CD4-positive, alpha-beta T cell treated with Interleukin-1 beta for 1 hour (primary cell): ENCODE measurements at places on chromosomes 12 and 14.

DNA sequence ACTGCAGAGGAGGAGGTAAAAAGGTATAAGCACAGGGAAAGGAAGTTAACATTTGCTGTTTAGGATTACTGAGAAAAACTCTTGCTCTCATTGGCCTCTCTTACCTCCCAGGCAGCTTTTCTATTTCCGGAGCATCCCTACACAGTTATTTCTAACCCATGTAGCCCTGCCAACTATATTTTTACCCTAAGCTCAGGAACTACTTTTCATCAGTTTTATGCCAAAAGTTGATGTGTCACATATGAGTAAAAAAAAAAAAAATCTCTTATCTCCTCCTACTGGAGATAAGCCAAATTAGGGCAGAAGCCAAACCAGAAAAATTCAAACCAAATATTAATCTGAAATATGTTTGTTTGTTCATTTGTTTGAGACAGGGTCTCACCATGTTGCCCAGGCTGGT, 34.4 kb upstream of the PSMA6 start:
- DNase-seq, result no peak

- no peak for DNase-seq
Measured at GRCh38 chr12:103524238-103524875, 28.6 kb upstream of the C12orf42 start.

DNA sequence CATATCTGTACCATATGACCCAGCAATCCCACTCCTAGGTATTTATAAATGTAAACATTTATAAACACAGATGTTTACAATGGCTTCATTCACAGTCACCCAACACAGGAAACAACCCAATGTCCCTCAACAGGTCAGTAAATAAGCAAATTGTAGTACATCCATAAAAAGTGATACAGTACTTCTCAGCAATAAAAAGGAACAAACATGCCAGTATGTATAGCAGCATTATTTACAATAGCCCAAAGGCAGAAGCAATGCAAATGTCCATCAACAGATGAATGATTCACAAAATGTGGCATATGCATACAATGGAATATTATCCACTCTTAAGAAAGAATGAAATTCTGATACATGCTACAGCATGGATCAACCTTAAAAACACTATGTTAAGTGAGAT, 27.6 kb upstream of the MAP3K9 start:
- no peak for DNase-seq

DNA sequence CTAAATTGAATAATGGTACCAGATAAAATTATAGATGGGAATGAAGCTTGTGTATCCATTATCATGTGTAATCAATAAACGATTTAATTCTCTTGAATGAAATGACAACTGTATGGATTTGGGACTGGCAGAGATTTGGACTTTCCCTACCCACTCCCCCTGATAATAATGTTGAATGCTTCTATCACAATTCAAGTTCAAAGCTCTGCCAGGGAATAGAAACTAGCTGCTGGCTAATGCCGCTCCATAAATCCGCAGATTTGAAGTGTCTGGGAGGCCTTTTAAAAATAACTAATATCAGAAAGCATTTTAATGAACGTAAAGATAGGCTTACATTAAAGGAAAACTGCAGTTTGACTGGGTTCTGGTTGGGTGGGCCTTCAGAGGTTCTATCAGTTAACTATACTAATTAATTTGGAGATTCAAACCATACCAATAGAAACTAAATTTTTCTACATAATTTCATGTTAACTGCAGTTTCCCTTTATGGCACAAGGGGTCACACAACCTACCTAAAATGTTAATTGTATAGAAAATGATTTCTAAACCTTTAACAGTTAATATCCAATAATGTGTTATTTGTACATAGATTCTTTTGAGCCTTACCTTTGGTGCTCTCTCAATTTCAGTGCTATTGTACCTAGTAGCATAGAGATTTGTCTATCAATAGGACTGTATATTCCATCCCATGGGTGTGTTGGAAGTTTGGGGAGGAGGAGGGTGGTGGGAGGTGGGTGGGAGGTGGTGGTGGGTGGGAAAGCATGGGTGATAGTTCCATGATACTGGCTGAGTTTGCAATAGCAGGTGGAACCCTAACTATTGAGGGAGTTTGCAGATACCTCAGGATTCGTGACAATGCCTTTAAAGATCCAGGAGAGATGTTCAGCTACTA, 4.9 kb downstream of the HNRNPA1 start:
- DNase-seq, result no peak

GRCh38 chr14:38616959-38617358, 361.1 kb upstream of the CLEC14A start:
- no peak for DNase-seq

GRCh38 chr14:35384455-35385041, 20.0 kb downstream of the NFKBIA start:
- no peak for DNase-seq

DNA sequence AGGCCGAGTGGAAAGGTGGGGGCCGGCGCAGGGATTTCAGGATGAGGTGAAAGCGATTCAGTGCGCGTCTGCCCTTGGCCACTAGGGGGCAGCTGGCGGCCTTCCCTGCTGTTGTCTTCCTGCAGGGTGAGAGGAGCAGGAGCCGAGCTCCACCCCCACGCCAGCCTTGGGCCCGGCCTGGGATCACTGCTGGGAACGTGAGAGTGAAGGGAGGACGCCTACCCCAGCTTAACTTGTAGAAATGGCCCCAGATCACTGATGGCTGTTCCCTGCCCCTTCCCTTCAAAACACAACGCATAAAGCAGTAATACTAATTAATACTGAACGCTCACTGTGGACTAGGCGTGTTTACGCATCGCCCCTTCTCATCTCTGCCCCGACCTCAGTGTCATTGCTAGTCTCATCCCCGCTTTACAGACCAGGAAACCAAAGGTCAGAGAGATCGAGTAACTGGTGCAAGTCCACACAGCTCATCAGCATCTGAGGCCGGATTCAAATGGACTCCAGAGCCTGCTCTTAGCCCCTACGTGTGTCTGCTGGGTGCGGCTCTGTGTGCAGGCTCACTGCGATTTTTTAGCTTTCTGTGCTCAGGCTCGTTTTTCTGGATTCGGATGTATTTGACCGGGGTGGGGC, 24.3 kb downstream of the MVK start:
- DNase-seq, result peak; percentile 50

GRCh38 chr12:92621312-92621711, 81.5 kb upstream of the PLEKHG7 start:
- DNase-seq, result no peak

DNA sequence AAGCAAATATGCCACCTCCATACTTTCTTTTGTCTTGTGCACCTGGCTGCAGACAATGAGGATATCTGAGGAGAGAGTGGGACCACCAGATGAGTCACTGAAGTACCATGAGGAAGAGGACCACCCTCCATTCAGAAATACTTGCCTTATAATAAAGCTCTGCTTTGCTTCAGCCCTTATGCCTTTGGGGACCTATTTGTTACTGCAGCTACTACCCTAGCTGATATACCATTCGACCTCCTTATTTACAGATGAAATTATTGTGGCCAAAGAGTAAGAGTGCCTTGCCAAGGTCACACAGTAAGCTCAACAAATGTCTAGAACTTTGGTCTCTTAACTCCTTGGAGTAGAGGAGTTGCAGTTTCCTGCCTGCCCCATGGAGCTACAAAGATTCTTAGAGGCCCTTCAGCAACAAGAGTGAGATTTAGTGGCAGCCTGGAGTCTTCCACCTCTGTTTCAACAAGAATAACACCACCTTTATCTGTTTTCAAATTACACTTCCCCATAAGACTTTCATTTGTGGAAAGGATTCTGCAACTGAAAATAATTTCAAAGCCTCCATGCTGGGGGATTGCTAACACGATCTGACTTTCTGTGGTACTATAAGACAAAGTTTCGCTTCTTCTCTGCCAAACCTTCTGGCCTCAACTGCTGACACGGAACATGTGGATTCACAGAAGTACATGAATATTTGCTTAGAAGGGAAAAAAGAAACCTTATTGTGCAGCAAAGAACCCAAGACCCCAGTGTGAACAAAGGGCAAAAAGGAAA, 3.6 kb downstream of the CMKLR1 start:
- DNase-seq, result no peak

DNA sequence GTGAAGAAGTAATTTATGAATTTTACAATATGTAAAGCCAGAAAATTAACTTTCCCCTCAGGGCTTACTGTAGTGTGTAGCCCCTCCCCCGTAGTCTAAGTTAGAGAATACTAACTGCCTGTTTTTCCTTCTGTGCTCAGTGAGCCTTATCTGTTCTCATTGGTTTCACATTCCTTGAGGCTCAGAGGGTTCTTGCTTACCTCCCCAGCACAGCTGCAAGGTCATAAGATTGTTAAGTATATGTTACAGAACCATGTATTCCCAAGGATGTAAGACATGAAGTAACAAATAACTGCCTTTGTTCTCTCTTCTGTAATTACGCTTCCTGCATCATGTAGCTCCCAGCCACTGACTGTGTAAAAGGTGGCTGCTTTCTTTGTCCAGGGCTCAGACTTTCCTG, 1351.1 kb downstream of the TMEM121 start:
- DNase-seq, result no peak

DNA sequence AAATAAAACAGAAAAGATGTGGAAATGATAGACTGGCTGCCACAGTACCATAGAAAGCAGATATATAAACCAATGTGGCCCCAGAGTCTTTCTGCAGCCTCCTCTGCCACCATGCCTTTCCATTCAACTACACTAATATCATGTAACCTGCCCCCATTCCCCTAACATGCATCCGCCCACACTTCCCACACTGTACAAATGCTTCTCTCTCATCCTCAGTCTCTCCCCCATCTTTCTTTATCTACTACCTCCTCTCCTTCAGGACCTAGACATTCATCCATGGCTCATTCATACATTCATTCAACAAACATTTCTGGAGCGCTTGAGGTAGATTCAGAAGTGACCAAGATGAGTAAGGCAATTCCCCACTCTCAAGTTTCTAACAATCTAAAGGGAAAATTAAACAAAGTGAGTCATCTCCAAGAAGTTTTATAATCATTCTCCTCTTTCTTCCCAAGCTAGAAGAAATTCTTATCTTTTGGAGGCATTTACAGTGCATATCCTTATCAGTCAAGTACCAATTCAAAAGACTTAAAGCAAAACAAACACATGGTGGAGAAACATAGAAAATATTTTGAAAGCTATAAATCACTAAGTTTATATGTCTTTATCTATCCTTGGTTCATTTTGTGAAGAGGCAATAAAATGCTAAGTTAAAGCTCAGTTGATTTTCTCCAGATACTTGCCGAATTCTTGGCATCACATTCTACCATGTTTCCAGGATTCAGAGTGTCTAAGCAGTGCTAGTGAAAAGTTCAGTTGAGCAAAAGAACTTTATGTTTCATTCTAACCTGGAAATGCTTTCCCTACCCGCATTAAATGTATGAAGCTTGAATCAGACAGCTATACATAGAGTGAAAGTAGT, 70.5 kb upstream of the FRMD6 start:
- DNase-seq, result no peak

DNA sequence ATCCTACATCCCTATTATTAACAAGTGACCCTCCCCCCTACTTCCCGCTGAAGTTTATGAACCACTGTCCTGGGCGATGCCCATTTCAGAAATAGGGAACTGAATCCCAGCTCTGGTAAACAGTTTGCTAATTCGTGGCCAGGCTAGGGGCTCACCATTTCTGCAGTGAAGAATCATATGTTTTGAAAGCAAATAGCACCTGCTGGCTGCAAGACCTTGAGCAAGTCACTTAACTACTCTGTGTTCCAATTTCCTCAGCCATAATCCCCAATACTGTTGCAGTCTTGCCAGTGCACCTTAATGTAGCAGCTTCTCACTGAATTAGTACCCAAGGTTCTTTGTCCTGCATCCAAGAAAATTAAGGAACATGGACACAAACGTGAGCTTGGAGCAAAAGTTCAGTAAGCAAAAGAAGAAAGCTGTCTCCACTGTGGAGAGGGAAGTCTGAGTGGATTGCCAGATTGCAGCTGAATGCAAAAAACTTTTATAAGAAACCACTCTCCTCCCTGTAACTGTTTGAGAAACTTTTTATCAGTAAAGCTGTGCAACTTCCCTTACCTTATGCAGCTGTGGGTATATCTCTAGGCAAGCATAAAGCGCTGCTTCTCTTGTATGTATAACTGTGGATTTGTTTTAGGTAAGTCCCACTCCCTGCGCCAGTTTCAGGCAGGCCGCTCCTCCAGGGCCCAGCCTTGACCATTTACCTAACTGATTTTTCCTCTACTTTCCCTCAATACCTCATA, 824 bp downstream of the OAS1 start:
- peak; percentile 22 for DNase-seq

GRCh38 chr14:103909531-103910261, 18.6 kb upstream of the TDRD9 start:
- no peak for DNase-seq

DNA sequence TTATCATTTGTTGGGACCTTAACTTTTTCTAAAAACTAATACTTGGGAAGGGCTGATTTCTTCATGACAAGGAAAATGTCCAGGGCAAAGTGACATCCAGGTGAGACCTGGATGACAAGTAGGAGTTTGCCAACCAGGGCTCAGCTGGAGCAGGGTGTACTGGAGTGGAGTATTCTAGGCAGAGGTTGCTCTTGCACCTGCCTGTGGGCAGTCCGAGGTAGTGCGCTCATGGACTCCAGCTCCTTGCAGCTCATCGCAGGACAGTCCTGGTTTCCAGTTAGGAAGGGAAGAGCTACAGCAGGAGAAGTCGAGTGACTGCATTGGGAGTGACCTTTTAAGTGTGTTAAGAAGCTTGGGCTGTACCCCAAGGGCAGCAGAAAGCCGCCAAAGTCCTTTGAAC, 175.9 kb downstream of the PELI2 start:
- DNase-seq, result no peak

DNA sequence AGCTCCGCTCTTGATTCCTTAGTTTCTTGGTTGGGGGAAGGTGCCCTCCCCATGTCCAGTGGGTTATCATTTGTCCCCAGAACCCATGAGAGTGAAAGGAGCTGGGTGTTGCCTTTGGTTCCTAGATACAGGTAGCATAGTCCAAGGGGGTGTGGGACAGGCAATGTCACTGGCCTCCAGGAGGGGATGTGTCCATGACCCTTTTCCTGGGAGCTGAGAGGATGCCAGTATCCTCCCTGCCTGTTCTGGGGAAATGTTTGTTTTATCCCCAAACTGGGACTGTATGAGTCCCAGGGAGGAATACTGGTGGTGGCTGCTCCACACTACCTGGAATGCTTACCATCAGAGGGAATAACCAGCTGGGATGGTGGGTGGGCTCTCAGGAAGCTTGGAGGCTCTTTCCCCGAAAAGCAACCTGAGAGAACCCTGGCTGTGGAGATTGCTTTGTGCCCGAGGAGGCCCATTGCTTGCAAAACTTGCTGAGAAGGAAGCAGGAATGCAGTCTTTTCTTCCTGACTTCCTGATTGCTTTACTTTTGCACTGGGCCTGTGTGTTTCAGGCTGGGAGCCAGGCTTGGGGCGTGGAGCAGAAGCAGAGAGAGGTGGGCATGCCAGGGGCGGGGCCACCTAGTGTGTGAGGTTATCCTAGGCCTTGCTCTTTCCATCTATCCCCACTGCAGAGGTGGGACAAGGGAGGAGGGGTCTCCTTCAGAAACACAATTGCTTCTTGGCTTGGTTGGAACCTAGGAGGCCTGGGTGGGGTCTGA, 715 bp upstream of the SLC10A1 start:
- DNase-seq, result no peak

DNA sequence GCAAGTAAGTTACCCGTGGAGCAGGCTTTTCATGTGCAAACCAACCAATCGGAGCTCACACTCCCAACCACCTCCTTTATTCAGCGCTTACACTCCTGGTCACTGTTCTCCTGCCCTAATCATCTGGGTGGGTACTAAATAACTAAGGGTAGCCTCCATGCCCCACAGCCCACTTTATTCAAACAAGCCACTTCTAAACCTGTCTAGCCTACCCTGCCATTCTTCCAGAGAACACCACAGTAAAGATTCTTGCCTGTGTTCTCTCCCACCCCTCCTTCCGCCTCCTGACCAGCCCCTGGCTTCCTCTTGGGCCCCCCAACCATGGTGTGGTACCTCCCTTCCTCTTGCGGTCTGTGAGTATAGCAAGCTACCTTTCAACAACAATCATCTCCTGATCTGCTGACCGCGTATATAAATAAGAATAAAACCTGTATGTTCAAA, 581.9 kb downstream of the VRK1 start:
- DNase-seq, result peak; percentile 50
